ENCODE measurements at places on chromosomes 1 and 21.

DNA sequence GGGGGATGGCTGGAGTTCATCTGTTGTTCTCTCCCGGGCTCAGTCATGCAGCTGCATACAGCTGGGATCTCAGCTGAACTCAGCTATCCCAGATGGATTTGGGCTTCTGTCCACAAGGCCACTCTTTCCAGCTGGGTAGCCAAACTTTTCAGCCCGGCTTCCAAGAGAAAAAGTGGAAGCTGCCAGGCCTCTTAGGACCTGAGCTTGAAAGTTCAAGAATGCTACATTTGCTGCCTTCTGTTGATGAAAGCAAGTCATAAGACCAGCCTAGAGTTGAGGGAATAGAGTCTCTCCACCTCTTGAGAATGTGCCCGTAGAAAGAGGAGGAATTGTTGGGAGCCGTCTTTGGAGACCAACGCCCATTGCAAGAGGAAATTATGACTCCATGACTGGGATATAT lies 95.3 kb downstream of the C1orf21 start:
- DNase-seq: no peak

- no peak for DNase-seq
Measured at GRCh38 chr1:199937661-199938060, 89.8 kb upstream of the NR5A2 start.

DNA sequence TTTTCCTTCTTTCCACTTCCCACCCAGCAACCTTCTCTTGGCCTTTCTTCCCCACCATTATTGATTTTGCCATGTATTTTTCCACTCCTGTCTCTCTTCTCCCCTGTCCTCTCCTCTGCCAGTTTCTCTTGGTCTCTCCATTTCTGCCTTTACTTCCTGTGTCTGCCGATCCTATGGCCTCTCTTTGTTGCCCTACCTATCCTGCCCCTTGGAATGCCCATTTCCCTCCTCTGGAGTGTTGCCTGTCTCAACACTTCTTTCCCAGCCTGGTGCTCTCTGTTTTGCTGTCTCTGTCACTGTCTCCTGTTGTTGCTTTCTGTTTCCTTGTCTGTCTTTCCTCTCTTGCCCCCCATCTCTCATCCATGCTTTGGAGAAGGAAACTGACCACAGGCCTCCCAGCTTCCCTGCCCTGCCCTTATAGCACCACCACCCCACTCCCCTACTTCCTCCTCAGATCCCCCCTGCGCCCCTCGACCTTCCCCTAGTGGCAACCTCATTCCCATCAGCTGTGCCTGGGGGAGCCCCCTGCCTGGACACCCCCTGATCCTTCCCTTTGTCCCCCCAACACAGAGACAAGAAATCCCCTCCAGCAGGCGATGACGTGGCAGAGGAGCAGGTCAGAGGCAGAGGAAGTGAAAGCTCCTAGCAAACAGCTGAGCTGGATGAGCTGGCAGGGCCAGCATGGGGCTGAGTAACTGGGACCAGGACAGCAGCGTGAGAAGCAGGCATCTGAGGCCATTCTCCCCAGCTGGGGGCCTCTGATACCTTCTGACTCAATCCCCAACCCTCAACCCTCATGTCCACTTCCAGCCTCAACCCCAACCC lies 6.6 kb upstream of the ETV3L start:
- DNase-seq: peak; percentile 87

GRCh38 chr1:94776474-94776873 lies 43.7 kb upstream of the SLC44A3 start:
- no peak for DNase-seq

DNA sequence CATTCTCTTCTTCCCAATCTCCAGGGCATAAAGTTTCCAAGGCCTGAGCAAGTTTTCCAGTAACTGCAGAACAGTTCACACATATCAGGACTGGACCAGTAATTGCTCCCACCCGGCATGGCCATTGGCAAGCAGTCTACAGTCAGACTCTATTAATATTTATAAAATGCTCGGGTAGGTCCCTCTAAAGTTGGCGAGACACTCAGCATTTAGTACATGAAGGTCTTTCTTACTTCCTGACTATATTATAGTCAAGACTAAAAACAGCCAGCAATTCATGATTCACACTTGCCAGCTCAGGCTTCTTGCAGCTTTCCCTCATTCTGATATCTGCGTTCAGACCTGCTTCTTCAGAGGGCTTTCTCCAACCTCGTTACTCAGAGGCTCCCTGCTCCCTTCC lies 25.4 kb downstream of the GADD45A start:
- peak; percentile 75 for DNase-seq

DNA sequence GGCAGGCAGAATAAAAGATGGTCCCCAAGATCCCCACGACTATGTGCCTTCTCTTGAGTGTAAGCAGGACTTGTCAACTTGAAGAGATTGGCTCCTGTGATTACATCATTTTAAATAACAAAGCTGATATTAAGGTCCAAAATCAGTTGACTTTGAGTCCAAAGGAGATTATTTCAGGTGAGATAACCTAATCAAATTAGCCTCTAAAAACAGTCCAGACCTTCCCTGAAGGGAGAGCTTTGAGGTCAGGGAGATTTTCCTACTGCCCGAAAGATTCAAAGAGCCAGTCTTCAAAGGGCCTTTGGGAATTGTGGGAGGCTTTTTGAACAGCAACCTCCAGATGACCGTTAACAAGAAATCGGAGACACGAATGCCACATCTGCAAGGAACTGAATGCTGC lies 51.5 kb upstream of the NCAM2 start:
- no peak for DNase-seq

GRCh38 chr1:39635871-39636210 lies 3.6 kb downstream of the HEYL start:
- DNase-seq: no peak

GRCh38 chr1:16076031-16076864 lies 2.8 kb upstream of the FAM131C start:
- DNase-seq: peak; percentile 96

- no peak for DNase-seq
Measured at GRCh38 chr1:180264595-180264994, 34.5 kb downstream of the LHX4 start.

Measured in fibroblast of skin of right biceps (primary cell).